ENCODE measurements at places on chromosomes 11 and 22.

DNA sequence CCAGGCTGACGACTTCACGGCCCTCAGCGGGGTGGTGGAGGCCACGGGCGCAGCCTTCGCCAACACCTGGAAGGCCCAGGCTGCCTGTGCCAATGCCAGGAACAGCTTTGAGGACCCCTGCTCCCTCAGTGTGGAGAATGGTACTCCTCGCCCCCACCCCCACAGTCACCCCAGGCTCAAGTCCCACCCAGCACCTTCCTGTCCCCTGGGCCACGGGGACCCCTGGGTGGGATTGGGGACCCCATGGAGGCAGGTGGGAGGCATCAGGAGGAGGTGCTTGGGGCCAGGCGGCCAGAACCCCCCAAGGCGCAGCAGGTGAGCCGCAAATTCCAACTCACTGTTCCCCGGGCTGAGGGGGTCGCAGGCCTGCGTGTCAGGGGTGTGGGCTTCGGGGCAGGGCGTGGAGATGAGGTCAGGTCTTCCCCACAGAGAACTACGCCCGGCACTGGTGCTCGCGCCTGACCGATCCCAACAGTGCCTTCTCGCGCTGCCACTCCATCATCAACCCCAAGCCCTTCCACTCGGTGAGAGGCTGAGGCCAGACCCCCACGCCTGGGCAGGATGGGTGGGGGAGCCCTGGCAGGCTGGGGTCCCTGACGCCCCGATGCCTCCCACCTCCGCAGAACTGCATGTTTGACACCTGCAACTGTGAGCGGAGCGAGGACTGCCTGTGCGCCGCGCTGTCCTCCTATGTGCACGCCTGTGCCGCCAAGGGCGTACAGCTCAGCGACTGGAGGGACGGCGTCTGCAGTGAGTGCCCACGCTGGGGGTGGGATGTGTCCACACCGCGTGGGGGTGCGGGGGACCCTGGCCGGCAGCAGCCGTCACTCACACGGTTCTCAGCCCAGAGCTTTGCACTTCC, 9.4 kb downstream of the MUC5B start:
- peak; percentile 37 for DNase-seq

- peak; percentile 76 for DNase-seq
These were observed 1.0 kb downstream of the POU2AF3 start for GRCh38 chr11:111299101-111300026.

- no peak for DNase-seq
These were observed 37.1 kb upstream of the THY1 start for GRCh38 chr11:119460097-119460496.

DNA sequence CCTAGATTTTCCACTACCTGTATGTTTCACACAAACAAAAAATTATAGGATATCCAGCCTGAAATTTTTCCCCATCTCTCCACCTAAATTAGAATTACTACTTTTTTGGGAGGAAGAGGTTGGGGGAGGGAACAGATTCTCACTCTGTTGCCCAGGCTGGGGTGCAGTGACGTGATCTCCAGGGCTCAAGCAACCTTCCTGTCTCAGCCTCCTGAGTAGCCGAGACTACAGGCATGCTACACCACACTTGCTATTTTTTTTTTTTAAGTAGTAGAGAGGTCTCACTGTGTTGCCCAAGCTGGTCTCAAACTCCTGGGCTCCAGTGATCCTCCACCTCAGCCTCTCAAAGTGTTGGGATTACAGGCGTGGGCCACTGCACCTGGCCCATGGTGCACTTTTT, 9.5 kb downstream of the JAML start:
- DNase-seq = no peak

DNA sequence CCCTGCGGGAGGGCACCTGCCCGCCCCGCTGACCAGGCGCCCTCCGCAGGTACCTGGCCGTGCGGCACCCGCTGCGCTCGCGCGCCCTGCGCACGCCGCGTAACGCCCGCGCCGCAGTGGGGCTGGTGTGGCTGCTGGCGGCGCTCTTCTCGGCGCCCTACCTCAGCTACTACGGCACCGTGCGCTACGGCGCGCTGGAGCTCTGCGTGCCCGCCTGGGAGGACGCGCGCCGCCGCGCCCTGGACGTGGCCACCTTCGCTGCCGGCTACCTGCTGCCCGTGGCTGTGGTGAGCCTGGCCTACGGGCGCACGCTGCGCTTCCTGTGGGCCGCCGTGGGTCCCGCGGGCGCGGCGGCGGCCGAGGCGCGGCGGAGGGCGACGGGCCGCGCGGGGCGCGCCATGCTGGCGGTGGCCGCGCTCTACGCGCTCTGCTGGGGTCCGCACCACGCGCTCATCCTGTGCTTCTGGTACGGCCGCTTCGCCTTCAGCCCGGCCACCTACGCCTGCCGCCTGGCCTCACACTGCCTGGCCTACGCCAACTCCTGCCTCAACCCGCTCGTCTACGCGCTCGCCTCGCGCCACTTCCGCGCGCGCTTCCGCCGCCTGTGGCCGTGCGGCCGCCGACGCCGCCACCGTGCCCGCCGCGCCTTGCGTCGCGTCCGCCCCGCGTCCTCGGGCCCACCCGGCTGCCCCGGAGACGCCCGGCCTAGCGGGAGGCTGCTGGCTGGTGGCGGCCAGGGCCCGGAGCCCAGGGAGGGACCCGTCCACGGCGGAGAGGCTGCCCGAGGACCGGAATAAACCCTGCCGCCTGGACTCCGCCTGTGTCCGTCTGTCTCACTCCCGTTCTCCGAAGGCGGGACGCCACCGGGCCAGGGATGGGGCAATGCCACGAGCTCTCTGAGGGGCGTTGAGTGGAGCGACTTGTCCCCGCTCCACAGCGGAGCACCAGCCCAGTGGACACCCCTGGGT, 1.8 kb downstream of the GALR3 start:
- DNase-seq = peak; percentile 67

DNA sequence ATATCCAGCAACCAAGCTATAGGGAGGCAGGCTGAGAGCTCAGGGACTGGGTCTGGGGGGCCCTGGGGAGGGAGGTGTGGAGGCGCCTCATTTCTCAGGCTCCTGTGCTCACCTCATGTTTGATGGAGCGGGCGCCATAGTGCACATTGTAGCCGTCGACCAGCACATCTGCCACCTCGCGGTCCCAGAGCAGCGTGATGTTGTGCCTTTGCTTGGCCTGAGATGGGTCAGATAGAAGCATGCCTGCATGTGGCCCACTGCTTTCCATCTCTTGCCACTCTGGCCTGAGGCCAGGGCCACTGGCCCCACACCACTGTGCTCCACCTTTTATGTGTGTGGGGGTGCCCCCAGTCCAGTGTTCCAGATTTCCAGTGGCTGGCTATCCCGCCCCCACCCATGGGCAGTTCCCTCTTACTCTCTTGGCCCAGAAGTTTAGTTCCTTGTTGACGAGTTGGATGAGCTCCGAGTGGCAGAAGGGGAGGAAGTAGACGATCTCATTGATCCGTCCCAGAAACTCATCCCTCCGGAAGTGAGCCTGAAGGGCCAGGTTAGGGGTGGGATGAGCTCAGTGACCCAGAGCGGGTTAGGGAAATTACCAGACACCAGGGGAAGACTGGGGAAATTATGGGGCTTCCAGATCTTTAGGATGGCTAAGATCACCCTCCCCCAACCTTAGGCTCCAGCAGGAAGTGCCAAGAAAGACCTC, 50.1 kb upstream of the PHOX2A start:
- DNase-seq = peak; percentile 43

GRCh38 chr11:90286640-90287039, 63.8 kb upstream of the CHORDC1 start:
- no peak for DNase-seq

DNA sequence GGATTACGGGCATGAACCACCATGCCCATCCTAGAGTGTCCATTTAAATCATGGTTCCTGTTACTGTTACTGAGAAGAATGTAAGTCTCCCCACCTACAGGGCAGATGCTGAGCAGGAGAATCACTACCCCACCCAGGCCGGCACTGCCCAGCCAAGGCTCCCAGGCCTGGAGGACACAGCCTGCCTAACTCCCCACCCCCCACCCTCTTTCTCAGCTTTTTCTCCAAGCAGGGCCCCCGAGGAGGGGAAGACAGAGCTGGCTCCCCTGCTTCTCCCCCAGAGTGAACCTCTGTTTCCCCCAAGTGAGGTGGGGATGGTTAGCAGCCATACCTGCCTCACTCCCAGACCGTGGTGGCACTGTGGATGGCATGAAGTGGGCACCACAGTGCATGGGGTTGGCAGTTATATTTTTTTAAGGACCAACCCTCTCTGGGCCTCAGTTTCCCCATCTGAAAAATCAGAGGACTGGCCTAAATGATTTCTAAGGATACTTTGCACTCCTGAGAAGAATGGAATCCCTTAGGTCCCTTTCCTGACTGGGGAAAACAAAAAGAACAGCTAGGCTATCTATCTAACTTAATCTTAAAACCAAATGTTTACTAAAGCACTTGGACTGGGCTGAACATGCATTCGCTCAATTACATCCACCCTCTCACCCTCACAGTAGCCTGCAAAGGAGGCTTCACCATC, 5.0 kb downstream of the CBX7 start:
- DNase-seq = no peak

- no peak for DNase-seq
These were observed 12.3 kb downstream of the PKNOX2 start for GRCh38 chr11:125176866-125177265.

GRCh38 chr11:69644071-69644961, 3.4 kb downstream of the CCND1 start:
- DNase-seq = peak; percentile 56

GRCh38 chr11:36027731-36028130, 83.9 kb downstream of the LDLRAD3 start:
- peak; percentile 74 for DNase-seq

DNA sequence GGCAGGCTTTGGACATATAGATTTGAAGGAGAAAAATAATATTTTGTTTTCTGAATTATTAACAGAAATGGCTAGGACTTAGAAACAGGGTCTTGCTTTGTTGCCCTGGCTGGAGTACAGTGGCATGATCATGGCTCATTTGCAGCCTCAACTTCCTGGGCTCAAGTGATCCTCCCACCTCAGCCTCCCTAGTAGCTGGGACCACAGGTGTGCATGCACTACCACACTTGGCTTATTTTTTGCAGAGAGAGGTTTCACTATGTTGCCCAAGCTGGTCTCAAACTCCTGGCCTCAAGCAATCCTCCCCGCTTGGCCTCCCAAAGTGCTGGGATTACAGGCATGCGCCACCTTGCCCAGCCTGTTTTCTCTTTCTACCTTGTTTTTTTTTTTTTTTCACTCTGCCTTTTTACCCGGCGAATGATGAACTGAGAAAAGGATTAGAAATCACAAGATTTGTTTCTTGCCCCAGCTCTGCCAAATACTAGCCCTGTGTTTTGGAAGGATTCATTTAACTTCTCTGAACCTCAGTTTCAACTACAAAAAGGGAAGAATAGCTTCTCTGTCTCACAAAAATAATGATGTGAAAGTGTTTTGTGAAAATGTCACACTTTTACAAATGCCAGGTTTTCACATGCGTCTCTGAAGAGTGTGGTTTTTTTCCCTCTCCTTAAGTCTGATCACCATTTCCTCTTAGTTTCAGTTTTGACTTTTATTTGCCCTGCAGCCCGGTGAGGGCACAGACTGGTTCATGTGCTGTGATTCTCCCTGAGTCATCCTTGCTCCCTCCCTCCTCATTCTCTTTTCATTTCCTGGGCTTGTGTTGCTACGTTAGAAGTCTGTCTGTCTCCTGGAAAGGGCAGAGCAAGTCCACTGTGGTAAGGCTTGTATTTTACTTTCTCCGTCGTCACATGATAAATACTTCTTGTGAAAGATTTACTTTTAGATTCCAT, 67.7 kb downstream of the BCL2L13 start:
- peak; percentile 84 for DNase-seq

DNA sequence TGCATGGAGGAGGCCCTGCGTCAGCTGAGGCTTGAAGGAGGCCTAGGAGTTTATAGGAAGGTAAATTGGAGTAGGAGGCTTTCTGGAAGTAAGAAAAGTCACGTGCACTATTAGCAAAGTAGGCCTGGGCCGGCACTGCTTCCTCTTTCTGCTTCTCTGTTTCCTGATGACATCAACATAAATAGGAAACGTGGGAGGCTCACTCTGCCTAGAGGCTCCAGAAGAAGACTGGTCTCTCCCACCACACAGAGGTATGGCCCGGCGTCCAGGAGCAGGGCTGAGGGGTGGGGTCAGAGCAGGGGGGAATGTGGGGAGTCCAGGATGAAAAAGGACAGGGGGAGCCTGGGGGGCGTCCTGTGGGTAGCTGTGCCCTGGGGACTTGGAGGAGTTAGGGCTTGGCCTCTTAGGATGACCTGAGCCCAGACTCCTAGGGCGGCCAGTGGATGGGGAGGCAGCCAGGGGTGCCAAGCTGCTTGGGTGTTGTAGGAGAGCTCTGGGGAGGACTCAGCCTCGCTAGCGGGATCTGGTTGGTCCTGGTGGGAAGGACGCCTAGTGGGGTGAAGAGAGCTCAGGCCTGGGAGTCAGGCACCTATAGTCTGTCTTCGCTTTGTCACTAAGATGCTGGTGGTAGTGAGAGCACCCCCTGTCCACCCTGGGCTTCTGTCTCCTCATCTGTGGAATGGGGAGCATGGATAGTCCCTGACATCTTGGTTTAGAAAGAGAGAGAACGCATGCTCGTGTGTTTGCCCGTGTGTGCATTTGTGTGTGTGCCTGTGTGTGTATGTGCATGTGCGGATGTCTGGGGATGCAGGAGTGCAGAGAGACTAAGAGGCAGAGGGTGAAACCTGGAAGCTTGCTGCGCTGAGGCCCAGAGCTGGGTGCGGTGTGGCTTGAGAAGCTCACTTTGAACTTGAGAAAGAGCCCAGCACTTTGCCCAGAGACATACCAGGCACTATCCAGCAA, at the start of gene CSF2RB:
CSF2RB (plus strand) TSS at position 202 of the 963 bp plus-strand sequence. CDS start 8,580 bp downstream, outside the sequence.
- no peak for DNase-seq

GRCh38 chr22:36470994-36471331, 10.5 kb downstream of the TXN2 start:
- peak; percentile 74 for DNase-seq

- DNase-seq = no peak
These were observed 265.3 kb downstream of the TBC1D22A start for GRCh38 chr22:47027766-47028165.

DNA sequence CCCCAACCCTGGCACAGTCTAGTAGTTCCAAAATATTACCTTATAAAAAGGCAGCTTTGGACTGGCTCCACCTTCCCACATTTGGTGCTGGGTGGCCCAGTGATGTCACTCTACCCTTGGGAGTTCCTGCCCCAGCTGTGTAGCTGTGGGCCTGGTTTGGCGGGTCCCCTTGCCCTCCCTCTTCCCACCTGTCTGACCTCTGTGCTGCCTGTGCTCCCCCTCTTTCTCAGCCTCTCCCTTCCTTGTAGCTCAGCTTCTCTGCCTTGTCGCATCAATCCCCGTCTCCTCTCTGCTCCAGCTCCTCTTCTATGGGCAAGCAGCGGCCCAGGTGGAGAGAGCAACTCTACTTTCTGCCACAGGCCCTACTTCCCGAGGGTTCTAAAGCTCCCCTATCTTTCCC, 54.6 kb downstream of the CHRDL2 start:
- DNase-seq = peak; percentile 31

- peak; percentile 96 for DNase-seq
These were observed at the start of gene TMEM134 for GRCh38 chr11:67468759-67469507. TMEM134 (minus strand) TSS chr11:67469251; CDS start chr11:67469192, 59 bp downstream.
